Central memory CD8-positive, alpha-beta T cell (primary cell): ENCODE measurements at places on chromosomes 1 and 21.

DNA sequence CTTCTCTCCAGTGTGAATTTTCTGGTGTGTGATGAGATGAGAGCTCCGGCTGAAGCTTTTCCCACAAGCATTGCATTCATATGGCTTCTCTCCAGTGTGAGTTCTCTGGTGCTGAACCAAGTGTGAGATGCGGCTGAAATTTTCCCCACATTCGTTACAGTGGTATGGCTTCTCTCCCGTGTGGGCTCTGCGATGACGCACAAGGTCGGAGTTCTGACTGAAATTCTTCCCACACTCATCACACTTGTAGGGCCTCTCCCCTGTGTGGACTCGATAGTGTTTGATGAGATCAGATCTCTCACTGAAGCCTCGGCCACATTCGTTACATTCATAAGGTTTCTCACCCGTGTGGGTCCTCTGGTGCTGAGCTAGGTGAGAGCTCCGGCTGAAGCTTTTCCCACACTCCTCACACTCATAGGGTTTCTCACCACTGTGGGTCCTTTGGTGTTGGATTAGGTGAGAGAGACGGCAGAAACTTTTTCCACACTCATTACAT, 7.4 kb downstream of the ZNF436 start:
- no peak for DNase-seq

- DNase-seq = no peak
Observed at GRCh38 chr1:1833456-1833855, 55.2 kb upstream of the NADK start.

DNA sequence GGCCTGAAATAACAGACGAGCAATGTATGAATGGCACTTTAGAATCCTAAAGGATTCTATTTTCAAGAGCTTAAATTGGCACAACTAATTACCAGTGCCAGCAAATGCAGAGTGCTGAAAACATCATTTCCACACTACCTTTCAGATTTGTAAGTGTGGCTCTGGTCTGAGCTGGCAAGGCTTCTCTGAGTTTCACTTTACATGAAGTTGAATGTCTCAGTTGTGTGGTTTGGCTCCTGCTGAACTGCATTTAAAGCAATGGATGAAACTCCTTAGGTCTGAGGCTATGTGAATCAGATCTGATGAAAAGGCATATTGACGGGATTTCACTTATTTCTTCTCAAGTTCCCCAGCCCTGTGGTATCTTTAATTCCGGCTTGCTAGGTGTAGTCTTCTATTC, 114.8 kb upstream of the PTGFR start:
- no peak for DNase-seq

DNA sequence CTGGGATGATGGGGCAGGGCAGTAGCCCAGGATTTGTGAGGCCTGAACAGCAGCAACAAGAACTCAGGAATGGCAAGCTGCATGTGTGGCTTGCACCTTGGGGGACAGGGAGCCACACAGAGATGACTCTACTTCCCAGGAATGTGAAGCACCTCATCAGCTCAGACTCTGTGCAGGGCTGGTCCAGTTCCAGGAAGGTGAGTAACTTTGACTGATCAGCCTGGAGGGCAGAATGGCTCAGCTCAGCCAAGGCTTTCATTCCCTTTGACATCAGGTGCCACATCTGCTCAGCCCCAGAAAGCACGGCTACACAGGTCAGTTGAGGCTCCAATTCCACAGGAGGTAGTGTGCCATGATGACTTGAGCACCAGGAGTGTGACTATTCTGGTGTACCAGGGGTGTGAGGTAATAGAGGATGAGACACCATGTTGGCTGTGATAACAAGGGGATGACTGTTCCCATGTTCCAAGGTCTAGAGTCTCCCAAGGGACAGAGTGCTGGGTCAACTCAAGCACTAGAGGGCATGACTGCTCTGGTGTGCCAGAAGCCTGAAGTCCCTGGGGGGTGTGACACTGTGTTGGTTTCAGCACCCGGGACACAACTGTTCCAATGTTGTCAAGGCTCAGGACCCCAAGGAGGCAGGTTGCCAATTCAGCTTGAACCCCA, 625.8 kb upstream of the ADGRL2 start:
- DNase-seq = no peak

DNA sequence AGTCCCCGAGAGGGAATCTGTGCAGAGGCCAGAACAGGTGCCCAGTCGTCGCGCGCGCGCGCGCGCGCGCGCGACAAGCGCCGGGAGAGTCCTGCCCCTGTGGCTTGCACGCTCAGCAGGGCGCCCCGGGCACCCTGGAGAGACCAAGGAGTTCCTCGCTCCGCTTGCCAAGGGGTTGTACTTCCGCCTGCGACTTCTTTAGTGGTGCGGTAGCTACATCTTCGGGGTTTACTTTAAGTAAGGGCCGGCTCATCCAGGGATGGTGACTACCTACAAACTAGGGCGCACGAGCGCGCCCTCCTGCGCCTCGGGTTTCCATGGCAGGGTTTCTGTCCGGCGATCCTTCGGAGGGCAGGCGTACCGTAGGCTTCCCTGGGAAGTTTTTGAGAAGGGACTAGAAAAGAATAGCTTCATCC, 1.4 kb downstream of the LHX4 start:
- no peak for DNase-seq

DNA sequence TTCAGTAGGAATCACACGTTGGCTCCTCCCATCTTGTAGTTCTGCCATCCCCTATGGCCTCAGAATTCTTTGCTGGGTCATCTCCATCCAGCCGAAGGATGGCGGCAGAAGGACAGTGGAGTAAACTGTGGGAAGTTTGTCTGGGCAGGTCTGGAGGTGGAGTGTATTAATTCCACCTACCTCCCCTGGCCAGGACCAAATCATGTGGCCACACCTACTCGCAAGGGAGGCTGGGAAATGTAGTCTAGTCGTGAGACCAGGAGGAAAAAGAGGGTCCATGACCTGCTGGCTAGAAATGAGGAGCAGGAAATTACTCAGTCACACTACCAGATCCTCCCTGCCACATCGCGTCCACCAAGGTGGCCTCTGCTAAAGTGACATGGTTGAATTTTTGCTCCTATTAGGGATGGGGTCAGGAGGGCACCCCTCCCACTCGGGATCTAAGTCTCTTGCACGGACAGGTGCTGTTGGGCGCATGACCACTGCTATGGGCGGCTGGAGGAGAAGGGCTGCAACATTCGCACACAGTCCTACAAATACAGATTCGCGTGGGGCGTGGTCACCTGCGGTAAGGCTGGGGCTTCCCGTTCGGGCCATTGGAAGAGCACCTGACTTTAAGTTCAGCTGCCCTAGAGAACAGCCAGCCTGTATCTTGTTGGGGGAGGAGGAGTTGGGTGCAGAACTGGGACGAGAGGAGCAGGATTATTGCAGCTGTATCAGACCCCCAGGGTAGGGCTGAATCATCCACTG, 19.5 kb downstream of the PLA2G5 start:
- DNase-seq = no peak

- DNase-seq = no peak
Observed at GRCh38 chr21:40272037-40272436, 404.8 kb downstream of the PCP4 start.

DNA sequence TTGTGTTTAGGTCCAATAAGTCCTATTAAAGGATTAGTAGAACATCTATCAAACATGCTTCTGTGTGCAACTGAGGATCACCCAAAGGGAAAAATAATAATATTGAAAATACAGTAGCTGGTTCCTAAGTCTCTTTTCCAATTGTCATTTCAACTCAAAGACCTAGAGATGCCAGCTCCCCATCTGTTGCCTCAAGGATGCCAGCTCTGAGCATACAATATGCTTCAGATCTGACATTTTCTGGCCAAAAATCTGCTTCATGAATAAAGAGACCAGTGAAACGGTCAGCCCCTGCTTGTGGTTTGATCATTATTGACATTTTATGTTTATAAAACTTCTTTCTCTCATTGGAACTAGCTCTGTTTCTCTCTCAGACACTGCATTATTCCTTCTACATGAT, 72.9 kb downstream of the CCDC185 start:
- DNase-seq = no peak

- DNase-seq = no peak
Observed at GRCh38 chr1:96087719-96088118, 633.9 kb upstream of the PTBP2 start.

DNA sequence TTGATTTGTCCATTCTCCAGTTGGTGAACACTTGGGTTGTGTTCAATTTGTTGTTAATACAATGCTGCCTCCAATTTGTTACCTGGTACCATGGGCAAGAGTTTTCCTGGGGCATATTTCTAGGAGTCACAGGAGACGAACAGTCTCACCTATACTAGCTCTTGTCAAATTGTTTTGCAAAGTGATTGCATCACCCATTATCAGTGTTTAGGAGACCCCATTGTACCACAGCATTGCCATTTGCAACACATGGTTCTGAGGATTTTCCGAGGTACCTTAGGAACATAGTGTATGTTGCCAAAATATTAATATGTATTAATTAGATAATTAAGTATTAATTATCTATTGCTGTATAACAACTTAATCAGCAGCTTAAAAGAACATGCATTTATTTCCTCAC, 97.8 kb downstream of the LPAR3 start:
- no peak for DNase-seq
